ENCODE measurements at places on chromosomes 3 and 15.
A peak's percentile ranks its signal among the peaks of the same experiment; 100 is the strongest.

DNA sequence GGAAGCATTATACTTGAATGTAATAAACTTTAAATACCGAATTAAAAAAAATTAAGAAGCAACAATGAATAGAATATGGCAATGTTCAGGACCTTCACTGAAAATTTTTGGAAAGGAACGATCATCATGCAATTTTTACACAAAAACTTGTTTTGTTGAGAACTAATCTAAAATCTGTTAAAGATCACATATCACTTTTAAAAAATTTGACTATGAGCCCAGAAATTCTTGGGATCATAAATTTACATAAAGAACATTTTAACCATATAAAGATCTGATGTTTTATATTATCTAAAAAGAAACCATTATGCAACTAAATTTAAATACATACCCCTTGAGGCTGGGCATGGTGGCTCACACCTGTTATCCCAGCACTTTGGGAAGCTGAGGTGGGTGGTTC, 76.2 kb upstream of the MELTF start:
- no peak for DNase-seq

DNA sequence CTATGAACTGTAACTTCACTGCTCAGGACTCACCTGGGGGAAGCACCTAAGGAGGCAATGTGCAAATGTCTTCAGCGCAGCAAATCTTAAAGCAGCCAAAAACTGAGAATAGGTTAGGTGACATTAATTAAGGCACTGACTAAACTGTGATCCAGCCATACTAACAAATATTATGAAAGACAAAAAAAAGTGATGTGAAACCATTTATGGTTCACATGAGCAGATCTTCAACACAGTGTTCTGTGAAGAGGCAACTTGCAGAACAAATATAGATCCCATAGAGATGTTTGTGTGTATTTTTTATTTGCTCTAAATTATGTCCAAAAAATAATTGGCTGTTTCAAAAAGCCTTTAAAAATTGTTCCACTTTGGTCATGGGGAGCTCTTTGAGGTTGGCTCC, 24.1 kb upstream of the MITF start:
- no peak for DNase-seq

DNA sequence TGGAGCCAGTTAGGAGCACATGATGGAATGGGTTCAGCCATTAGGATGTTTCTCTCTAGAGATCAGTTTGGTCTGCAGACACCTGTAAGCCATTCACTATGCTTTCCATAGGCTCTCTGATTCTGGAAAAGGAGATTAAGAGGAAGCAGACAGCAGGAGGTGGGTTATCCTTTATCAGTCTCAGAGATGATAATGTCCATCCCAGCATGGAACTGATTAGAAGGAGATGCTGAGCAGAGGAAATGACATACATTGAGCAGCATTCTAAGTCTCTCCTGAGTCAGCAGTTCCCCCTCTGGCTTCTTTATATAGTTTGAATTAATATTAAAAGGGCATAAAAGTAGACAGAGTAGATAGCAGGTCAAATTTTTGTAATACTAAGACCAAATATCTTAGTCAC, 591.1 kb downstream of the GBE1 start:
- no peak for DNase-seq

DNA sequence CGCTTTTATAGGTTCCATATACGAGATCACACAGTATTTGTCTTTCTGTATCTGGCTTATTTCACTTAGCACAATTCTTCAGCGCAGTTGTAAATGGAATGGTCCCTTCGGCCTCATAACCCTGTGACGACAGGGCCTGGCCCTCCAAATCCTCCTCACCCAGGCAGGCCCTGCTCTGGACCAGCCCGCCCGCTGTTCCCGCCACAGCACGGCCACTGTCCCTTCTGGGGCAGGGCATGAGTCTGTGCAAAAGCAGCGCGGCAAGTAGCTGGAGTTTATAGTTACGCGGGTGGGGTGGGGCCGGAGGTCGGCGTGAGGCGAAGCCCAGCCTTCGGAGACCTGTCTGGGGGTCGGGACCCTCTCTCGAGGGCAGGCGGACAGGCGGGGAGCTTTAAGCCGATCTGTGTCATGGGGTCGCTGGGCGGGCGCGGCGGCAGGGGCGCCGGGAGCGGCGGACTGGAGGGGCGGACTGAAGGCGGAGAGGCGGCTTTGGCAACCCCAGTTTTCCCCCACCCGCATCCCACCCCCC, 543 bp downstream of the ARPIN start:
- no peak for DNase-seq

DNA sequence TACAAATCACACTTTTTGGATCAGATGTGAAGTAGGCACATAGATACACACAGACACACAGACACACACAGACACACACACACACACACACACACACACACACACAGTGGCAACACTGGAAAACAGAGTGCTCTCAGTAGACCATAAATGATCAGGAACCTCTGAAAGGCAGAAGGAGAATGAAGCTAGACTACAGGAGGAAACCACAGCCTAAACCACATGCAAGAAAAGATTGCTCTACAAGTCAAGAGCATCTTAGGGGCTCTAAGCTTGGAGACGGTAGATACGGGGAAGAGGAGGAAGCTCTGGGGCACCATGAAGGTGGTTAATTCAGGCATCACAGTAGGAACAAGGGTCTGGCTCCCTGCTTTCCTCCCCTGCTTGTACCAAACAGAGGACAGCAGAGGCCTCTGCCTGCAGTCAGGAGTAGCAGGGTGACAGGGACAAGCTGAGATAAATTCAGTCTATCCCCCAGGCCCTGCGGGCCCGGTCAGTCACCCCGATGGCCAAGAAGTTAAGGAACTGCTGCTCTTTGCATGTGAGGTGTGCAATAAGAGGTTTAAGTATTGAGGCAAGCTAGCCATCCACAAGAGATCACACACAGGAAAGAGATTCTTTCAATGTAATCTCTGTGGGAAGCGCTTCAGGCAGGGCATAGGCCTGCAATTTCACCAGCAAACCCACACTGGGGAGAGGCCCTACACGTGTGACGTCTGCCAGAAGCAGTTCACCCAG, 23.5 kb upstream of the ARPIN start:
- DNase-seq = no peak

DNA sequence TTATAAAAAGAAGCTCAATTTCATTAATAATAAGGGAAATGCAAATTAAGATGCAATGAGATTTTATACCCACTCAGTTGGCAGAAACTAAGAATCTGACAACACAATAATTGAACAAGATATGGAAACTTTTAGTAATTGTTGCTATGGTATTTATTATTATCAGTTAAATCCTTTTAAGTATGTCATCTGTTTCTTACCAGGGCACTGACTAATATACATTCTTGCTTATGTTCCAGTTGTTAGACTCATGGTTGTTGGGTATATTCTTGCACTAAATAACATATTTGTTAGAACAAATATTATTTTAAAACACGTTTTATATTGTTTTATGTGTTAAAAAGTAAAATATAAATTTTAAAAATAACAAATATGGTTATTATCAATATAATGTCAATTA, 690.3 kb downstream of the MECOM start:
- DNase-seq = no peak

- peak; percentile 14 for DNase-seq
Observed at GRCh38 chr15:90002428-90002844, 1.3 kb downstream of the ZNF710 start.

- DNase-seq = no peak
Observed at GRCh38 chr15:57215326-57215725, 161.0 kb upstream of the CGNL1 start.

GRCh38 chr3:77885381-77885780, 845.5 kb downstream of the ROBO2 start:
- no peak for DNase-seq

DNA sequence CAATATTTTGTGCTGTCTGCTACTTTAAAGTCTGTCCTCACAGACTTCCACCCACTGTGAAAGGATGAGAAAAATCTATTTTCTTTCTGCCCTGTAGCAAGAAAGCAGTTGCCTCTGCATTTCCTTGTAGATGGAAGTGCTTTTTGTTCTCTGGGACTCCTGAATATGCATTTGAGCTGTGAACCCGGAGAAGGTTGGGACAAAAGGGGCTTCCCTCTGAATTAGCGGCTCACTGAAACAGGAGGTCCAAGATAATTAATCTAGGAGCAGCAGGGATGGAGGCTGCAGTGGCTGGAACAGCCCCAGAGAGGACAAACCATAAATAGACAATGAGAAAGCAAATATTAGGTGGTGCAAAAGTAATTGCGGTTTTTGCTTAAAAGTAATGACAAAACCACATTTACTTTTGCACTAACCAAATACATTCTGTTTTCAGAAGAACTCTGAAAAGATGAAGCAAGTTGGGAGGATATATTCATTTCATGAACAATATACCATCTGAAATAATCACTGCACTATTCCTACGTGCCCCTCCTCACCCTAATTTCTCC, 143.4 kb upstream of the KBTBD8 start:
- no peak for DNase-seq

GRCh38 chr3:81245043-81245442, 516.4 kb downstream of the GBE1 start:
- no peak for DNase-seq

DNA sequence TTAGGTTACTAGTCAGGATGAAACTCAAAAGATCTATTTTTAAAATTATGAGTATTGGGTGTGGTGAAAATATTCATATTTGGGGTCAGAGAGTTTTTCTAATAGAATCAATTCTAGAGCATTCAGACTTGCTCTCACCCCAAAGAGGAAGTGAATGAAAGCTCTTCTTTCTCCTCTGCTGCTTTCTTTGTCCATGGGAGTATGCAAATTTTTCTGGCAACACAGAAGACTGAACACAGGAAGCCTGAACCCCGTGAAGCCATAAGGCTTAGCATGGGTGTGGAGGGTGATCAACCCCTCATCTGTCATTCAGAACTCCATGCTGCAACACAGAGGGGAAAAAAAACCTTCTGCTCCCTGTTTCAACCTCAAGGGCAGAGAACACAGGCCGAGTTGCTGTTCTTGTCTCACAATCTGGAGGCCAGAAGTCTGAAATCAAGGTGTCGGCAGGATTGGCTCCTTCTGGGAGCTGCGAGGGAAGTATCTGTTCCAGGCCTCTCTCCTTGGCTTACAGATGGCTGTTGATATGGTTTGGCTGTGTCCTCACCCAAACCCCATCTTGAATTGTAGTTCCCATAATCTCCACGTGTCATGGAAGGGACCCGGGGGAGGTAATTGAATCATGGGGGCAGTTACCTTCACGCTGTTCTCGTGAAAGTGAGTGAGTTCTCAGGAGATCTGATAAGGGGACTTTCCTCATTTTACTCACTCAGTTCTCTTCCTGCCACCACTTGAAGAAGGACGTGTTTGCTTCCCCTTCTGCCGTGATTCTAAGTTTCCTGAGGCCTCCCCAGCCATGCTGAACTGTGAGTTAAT, 33.7 kb upstream of the CD47 start:
- DNase-seq = no peak

DNA sequence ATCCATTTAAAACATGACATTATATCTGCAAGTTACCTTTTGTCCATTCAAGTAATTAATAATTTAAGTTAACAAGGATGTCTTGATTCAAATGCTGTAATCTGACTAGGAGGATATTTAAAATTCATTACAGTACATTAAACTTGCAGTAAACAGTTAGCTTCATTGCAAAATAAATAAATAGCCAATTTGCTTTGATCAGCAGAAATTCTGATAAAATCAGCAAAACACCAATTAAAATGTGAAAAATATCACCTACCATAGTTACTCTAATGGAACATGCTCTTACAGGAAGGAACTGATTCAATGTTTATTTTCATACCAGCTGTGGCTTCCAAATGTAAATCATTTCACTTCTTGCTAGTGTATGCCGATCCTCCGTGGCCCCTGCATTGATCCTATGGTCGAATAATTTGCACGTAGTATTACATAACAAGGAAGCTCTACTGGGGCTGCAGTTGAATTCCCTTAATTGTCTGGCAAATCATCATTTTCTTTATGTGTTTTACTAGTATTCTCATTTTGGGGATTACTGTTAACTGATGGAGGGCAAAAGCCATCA, 150.7 kb downstream of the FOXB1 start:
- no peak for DNase-seq

DNA sequence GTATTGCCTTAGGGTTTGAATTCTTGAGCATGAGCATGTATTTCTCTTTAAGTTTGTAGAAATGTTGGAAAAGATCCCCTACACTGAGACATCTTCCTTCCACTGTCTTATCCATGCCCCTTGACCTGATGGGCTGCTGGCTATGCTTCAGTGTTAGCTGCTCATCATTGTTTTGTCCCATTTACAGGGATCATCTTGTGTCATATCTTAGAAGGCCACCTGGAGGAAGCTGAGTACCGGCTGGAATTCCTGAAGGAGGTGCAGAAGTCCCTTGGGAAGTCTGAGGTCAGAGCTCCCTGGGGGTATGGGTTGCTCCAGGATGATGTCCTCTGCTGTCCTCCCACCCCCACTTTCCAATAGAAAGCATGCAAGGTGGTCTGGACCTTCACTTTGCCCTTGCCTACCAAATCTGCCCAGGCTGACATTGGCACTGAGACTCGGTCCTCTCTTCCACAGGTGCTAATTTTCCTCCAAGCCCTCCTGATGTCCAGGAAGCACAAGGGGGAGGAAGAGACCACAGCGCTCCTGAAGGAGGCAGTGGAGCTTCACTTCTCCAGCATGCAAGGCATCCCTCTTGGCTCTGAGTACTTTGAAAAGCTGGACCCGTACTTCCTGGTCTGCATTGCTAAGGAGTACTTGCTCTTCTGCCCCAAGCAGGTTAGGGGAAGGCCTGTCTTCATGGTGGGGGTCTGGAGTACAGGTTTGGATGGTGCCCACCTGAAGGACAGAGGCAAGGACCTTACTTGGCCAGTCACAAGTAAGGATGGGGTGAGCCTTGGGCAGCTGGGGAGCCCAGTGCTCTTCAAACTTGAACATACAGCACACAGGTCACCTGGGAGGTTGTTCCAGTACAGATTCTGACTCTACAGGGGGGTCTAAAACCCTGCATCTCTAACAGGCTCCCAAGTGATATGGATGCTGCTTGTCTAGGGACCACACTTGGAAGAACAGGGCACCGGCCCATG, 17.7 kb downstream of the TTC21A start:
- no peak for DNase-seq

DNA sequence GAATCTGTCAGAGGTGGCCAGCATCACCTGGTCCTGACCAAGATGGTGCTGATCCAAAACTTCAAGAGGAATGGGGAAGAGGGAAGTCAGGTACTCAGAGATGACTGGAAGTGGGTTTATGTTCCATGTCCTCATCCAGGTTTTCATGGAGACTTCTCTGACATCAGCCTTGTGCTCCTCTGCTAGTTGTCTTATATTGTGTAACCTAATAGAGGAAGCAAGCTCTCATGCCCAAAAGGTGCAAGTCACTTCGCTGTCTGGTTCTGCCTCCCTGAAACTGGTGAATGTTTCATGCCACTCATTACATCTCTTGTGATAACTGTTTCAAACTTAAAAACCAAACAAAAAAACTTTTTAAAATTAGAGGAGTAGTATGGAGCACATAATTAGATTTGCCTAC, 127.2 kb upstream of the MANF start:
- DNase-seq = no peak

DNA sequence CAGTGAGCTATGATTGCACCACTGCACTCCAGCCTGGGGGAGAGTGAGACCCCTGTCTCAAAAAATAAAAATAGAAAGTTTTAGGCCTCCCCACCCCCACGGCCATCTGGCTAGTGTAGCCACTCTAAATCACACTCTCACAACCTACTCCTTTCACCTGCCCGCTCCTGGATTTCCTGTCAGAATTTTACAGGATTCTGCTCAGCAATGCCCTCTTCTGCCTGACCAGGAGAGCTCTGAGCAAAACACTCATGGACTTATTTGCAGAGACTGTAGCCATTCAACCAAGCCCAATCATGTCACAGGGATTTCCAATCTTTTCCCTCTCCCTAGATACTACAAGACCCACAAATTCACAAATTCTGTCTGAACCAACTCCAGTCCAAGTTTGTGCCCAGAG, 242.6 kb upstream of the TPRG1 start:
- peak; percentile 29 for DNase-seq
